Airway epithelial cell (primary cell): ENCODE measurements at places on chromosomes 4 and X. TPM values are rescaled to one million over a fixed set of nuclear protein-coding genes. Genes with fewer than 3 reads are reported as not detected.

The RTL9 gene
- 0.09 and 0.42 TPM in 2 replicates for total RNA-seq

The CSAG2 gene
- total RNA-seq, result not detected in 2 replicates

The ANK2 gene
- 0.23 and 0.92 TPM in 2 replicates for total RNA-seq

The OTUD4 gene
- total RNA-seq, result 17.4 and 20.5 TPM in 2 replicates

The HPGDS gene
- not detected in 2 replicates for total RNA-seq

The PROM1 gene
- total RNA-seq, result under 0.01 TPM in 1 of 2 replicates, not detected in the other

The CHRDL1 gene
- total RNA-seq, result not detected in 2 replicates

The EGFL6 gene
- total RNA-seq, result 0.14 and 0.28 TPM in 2 replicates

The ENPP6 gene
- not detected in 2 replicates for total RNA-seq

The GPR50 gene
- not detected in 2 replicates for total RNA-seq

The TCEANC gene
- 1.3 and 1.5 TPM in 2 replicates for total RNA-seq

The SOX3 gene
- total RNA-seq, result not detected in 2 replicates

The ANKRD37 gene
- total RNA-seq, result 7.1 and 9.9 TPM in 2 replicates

The WWC2 gene
- total RNA-seq, result 10.6 and 11.8 TPM in 2 replicates

The RIPPLY1 gene
- not detected in 2 replicates for total RNA-seq

The TCEAL1 gene
- total RNA-seq, result 10.3 and 15.7 TPM in 2 replicates

The KIF4A gene
- total RNA-seq, result 9.3 and 11.4 TPM in 2 replicates

The KIAA1210 gene
- not detected in 2 replicates for total RNA-seq

The UCP1 gene
- total RNA-seq, result not detected in 2 replicates

The TBC1D8B gene
- total RNA-seq, result 4.7 and 4.8 TPM in 2 replicates

The PRKG2 gene
- 0.28 and 1.1 TPM in 2 replicates for total RNA-seq

The FRMPD4 gene
- total RNA-seq, result 0.14 TPM in 1 of 2 replicates, not detected in the other

The YTHDC1 gene
- total RNA-seq, result 34.4 and 39.7 TPM in 2 replicates

The GLUD2 gene
- 0.14 and 0.33 TPM in 2 replicates for total RNA-seq

The VCX gene
- 0.63 TPM in 1 of 2 replicates, not detected in the other for total RNA-seq

The CXCL13 gene
- 0.14 and 0.28 TPM in 2 replicates for total RNA-seq

The CENPVL3 gene
- not detected in 2 replicates for total RNA-seq

The USO1 gene
- 47.8 and 66.4 TPM in 2 replicates for total RNA-seq

The CFAP47 gene
- not detected in 2 replicates for total RNA-seq

The PCYT1B gene
- 0.60 and 1.1 TPM in 2 replicates for total RNA-seq

The RP2 gene
- total RNA-seq, result 12.7 and 12.9 TPM in 2 replicates

The PFKFB1 gene
- not detected in 2 replicates for total RNA-seq
